ENCODE measurements at places on chromosomes 4 and X. TPM values are rescaled to one million over a fixed set of nuclear protein-coding genes. Genes with fewer than 3 reads are reported as not detected.

- no peak for DNase-seq
Observed at GRCh38 chr4:139899346-139899745, 233.7 kb downstream of the MGST2 start.

GRCh38 chr4:184420881-184421416 lies 53.4 kb downstream of the IRF2 start:
- DNase-seq, result no peak

- DNase-seq, result no peak
Observed at GRCh38 chr4:74840936-74841509, 46.7 kb upstream of the BTC start.

DNA sequence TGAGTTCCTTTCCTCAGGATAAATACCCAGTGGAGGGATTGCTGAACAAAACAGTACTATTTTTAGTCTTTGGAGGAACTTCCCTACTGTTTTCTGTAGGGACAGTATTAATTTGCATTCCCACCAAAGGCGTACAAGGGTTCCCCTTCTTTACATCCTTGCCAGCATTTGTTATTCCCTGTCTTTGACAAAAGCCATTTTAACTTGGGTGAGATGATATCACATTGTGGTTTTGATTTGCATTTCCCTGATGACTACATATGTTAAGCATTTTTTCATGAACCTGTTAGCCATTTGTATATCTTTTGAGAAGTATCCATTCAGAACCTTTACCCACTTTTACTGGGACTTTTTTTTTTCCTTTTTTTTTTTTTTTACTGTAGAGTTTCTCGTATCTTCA lies 126.2 kb upstream of the ANXA10 start:
- DNase-seq, result no peak

GRCh38 chrX:20500949-20501348 lies 234.2 kb upstream of the RPS6KA3 start:
- DNase-seq, result no peak

- no peak for DNase-seq
Observed at GRCh38 chr4:38313175-38313574, 350.8 kb upstream of the KLF3 start.

DNA sequence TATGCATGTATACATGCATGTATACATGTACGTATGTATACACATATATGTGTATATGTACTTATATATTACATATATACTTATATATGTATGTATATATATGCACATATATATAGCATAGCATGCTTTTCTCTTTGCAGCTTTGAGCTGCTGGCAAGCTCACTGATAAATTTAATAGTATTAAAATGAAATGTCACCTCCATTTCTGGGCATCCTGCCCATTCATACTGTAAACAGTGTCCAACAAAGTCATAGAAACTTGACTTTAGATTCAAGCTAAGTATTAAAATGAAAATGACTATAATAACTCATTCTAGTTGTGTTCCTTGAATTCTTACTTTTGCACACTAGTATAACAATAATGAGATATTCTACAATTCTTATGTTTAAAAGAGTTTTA lies 163.7 kb downstream of the CFAP47 start:
- no peak for DNase-seq

DNA sequence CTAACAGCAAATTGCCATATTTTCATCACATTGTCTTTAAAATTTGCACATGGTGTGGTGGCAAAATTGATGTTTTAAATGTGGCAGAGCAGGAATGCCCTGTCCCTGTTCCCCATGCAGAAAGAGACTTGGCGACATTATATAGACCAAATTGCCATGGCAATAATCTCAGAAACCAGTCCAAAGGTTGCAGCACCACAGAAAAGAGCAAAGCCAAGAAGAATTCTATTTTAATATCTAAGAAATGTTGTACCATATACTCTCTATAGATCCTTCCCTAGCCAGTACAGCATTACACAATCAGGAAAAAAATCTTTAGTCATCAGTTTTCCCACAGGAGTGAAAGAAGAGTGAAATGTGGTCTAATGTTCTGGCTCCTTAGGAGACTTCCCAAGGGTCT lies 80.0 kb downstream of the UGT2B28 start:
- DNase-seq, result no peak

- DNase-seq, result no peak
Observed at GRCh38 chr4:78876568-78877320, 62.5 kb downstream of the PAQR3 start.

GRCh38 chr4:1250921-1251772 lies 2.2 kb upstream of the CTBP1 start:
- no peak for DNase-seq

GRCh38 chr4:139749338-139749737 lies 83.7 kb downstream of the MGST2 start:
- no peak for DNase-seq

DNA sequence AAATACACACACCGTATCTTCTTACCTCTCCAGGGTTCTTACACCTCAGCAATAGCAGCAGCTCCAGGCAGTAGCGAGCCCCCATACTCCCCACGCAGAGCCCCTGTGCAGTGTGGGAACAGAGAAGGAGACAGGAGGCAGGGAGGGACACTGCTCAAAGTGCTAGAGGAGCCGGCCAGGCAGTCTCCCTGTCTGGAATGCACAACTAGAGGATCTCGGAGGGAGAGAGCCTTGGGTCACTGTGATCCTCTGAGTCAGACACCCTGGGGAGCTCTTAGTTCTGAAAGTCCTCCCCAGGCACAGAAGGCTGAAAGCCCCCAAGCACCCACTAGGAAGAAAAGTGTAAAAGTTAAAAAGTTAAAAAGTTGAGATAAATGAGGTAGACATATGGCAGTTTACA lies 16.0 kb downstream of the AMELX start:
- no peak for DNase-seq

DNA sequence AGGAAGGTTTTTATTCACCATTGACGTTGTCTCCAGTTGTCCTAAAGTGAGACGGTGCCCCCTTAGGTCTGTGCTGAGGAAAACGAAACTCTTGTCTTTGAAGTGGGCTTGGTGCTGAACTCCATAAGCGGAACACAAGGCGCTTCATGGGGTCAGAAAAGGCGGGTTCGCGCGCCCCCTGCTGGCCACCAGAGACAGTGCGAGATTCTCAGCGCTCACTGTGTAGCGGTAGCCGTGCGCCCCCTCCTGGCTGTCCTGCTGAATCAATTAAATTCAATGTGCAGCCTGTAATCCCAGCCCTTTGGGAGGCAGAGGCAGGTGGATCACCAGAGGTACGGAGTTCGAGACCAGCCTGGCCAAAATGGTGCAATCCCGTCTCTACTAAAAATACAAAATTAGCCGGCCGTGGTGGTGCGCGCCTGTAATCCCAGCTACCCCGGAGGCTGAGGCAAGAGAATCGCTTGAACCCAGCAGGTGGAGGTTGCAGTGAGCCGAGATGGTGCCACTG lies 64.1 kb downstream of the RLIM start:
- DNase-seq, result peak; percentile 68

DNA sequence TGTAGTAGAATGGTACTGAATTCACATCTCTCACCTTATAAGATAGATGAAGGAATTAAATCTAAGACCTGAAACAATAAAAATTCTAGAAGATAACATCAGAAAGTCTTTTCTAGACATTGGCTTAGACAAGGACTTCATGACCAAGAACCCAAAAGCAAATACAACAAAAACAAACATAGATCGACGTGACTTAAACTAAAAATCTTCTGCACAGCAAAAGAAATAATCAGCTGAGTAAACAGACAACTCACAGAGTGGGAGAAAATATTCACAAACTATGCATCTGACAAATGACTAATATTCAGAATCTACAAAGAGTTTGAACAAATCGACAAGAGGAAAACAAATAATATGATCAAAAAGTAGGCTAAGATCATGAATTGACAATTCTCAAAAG lies 38.8 kb downstream of the UGT2A3 start:
- no peak for DNase-seq

DNA sequence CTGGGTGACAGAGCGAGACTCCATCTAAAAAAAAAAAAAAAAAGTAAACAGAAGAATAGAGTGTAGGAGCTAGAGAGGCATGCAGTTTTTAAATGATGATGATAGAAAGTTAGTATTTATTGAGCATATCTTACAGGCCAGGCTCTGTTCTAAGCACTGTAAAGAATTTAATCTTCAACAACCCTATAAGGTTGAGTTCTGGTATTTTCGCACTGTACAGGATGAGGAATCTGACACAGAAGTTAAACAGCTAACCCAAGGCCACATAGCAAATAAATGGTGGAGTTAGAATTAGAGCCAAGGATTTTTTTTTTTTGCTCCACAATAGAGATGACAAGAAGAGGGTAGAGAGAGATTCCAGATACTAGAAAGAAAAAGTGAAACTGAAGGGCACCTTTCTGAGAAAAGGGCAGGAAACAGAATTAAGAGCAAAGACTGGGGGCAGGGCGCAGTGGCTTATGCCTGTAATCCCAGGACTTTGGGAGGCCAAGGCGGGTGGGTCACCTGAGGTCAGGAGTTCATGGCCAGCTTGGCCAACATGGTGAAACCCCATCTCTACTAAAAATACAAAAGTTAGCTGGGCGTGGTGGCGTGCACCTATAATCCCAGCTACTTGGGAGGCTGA lies 56.1 kb downstream of the KLHL5 start:
- peak; percentile 22 for DNase-seq

DNA sequence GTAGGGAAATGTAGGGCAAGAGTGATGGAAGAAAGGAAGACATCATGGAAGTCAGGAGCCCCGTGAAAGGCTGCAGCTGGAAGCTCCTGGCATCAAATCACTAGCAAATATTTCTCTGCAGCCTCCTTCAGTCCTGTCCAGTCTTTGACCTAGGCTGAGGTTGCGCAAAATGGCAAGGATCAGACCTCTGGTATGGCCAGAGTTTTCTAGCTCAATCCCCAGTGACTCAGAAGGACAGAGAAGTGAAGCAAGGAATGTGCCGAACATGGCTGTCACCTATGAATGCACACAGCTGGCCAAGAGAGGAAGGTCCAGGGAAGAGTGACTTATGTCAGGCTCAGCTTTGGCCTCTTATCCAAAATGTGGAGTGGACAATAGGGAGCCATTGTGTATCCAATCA lies 71.1 kb upstream of the PHOX2B start:
- DNase-seq, result no peak

DNA sequence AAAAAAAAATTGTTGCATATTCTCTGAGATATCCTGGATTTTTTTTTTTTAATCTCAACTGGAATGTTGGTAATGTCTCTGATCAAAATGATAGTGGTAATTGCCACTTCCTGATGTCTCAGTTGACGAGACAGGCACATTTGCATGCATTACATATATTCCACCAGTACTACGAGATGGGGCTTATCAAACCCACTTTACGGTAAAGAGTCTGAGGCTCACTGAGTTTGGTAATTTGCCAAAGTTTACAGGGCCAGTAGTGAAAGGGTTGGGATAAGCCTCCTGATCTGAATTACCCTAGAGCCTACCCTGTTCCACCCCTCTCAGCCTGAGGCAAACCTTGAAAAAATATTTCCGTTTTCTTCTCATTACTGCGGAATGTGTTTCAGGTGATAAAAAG lies 5.3 kb downstream of the MAGEB2 start:
- DNase-seq, result no peak

- no peak for DNase-seq
Observed at GRCh38 chr4:141002323-141002805, 130.9 kb downstream of the RNF150 start.

GRCh38 chr4:40934676-40935075 lies 184.9 kb downstream of the NSUN7 start:
- no peak for DNase-seq

- DNase-seq, result no peak
Observed at GRCh38 chrX:13471269-13471668, 98.1 kb upstream of the EGFL6 start.

DNA sequence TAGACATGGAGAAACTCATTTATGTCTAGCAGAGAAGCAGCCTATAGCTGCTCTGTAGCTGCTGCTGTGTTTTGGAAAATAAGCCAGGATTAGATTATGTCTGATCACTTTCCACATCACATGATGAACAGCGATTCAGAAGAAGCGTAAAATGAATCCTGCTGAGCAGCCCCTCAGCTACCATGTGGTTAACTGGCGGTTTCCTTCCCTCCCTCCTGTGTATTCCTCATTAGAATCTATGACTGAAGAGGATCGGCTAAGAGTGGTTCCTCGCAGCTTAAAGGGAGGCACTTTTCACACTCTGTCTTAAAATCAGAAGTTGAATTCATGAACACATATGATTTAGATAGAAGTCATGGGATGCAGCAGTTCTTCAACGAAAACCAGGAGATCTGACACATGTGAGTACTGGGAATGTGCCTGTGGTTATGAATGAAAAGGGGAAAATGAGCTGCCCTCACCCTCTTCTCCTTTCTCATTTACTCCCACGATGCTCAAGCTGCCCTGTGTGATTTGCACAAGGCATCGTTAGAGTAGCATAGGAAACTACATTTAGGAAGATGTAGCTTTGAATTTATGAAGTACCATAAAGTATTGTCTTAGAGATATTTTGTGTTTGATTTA lies at the start of gene PPEF1:
Gene PPEF1, plus strand, starts transcription at position 220 of the 624 bp plus-strand sequence. Its CDS starts 136 bp downstream, at position 356.
- DNase-seq, result no peak

GRCh38 chrX:53049127-53049517 lies 533 bp downstream of the GPR173 start:
- no peak for DNase-seq

DNA sequence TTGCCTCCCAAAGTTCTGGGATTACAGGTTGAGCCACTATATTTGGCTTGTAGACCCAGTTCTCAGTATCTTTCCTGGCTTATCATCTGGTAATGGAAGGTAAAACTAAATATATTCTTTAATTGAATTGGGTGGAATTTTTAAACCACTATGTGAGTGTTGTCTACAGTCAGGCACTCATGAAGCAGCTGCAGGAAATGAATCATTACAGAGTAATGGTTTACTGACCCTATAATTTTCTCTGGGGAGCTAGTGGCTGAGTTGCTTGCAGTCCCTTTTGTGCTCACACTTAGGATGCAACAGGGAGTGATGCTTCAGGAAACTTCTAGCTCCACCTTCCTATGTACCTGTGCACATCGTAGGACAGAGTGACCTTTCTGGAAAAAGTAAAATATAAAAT lies 4.1 kb upstream of the UGT2B7 start:
- DNase-seq, result no peak

- DNase-seq, result no peak
Observed at GRCh38 chrX:14028473-14028872, 1.2 kb downstream of the GEMIN8 start.

- no peak for DNase-seq
Observed at GRCh38 chrX:43581888-43582539, 74.1 kb upstream of the MAOA start.

DNA sequence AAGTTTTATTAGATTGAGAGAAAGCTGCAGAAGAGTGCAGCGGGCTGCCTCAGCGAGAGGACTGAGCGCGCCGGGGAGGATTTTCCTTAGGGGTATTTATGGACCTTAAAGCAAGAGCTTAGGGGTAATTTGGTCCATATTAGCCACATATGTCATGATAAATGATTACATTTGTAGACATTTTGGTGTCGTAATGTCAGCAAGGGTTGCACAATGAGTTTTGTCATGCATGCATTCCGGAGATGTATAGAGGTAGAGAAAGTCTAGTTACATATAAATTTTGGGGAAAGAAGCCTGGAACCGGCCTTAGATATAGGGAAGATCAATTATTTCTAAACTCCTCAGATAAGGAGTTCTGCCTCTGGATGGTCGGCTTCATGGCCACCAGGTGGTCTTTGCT lies 10.0 kb downstream of the MGST2 start:
- no peak for DNase-seq

ADH1B gene
- total RNA-seq, result not detected

TXK gene
- 1.8 TPM for total RNA-seq

FAM156B gene
- 14.6 TPM for total RNA-seq

NUDT11 gene
- total RNA-seq, result 6.1 TPM

CT45A1 gene
- total RNA-seq, result not detected

TMEM33 gene
- 76.7 TPM for total RNA-seq

ERAS gene
- not detected for total RNA-seq

ASB5 gene
- total RNA-seq, result not detected

ARR3 gene
- total RNA-seq, result not detected

GLUD2 gene
- total RNA-seq, result 2.9 TPM

HPSE gene
- total RNA-seq, result 9.7 TPM

IL9R gene
- total RNA-seq, result 64.9 TPM

All from activated T-helper 2 cell treated with anti-CD3 and anti-CD28 coated beads, Interferon-gamma antibody, Interleukin-2, Interleukin-4, amounts not matched to agents 10 μg/mL and 5 μg/mL and 100 μg/mL, durations not matched to agents 14 hours and 24 hours and 36 hours (primary cell).